ENCODE measurements at places on chromosomes 4 and X.

- DNase-seq = peak; percentile 59
Measured at GRCh38 chr4:24770032-24770584, 25.3 kb upstream of the SOD3 start.

GRCh38 chrX:68684291-68684918 lies 36.9 kb downstream of the STARD8 start:
- peak; percentile 85 for DNase-seq

GRCh38 chrX:70039758-70040157 lies 10.0 kb downstream of the AWAT2 start:
- no peak for DNase-seq

GRCh38 chr4:16862697-16863096 lies 35.7 kb downstream of the LDB2 start:
- DNase-seq = no peak

Measured in suppressor macrophage (primary cell).